Anterior cingulate cortex (tissue), 58 donors: ENCODE measurements at places on chromosomes 6 and 20.

DNA sequence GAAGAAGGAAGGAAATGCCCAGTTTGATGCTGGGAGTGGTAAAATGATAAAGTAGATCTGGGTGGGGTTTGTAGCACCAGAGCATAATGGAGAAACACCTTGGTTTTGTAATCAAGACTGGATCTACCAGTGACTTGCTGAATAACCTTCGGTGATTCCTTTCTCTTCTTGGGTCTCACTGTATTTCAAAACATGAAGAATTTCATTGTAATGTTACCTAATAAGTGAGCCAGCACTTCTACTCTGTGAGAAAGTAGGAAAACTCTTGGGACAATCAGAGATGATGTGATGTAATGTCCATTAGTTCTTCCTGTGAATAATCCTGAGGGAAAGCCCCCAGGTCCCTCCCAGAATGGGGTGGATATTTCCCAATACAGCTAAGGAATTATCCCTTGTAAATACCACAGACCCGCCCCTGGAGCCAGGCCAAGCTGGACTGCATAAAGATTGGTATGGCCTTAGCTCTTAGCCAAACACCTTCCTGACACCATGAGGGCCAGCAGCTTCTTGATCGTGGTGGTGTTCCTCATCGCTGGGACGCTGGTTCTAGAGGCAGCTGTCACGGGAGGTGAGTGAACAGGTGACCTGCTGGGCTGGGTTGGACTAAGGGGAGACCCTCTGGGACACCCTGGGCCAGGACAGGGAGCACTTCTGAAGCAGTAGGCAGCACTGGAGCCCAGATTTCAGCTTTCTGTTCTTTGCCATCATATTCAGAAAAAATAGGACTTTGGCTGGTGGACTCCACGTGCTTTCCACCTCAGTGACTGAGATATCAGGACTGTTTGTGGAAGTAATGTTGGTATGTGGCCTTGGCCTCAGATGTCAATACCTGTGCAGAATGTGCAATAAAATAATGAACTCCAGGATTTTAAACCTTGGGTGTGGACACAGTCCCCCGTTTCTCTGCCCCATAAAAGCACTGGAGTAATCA lies at the start of gene PI3:
Gene PI3, plus strand, starts transcription at position 469 of the 931 bp plus-strand sequence. Its CDS starts 21 bp downstream, at position 490.
- no peak for DNase-seq

DNA sequence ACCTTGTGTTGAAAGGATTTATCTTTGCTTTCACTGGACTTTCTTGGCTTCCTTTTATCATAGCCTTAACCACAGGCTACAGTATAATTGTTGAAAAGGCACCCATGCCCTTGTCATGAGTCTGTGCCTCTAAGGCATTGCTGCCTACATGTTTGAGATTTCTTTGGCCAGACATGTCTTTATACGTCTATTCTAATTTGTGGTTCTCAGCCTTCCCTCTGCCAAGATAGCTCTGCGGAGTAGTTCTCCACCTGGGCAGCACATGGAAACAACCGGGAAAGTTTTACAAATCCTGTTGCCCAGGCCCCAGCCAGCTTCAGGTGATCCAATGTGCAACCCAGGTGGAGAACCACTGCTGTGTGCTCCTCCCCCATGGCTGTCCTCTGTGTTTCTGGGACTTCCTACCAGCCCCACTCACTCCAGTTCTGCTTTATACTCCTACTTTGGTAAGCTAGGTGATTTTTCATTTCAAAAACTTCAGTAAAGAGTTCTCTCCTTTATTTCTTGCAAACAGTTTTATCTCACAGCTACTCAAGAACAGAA lies 159.6 kb upstream of the MYLIP start:
- no peak for DNase-seq

- DNase-seq = no peak
These were observed 163.0 kb downstream of the TBX18 start for GRCh38 chr6:84601366-84601765.

DNA sequence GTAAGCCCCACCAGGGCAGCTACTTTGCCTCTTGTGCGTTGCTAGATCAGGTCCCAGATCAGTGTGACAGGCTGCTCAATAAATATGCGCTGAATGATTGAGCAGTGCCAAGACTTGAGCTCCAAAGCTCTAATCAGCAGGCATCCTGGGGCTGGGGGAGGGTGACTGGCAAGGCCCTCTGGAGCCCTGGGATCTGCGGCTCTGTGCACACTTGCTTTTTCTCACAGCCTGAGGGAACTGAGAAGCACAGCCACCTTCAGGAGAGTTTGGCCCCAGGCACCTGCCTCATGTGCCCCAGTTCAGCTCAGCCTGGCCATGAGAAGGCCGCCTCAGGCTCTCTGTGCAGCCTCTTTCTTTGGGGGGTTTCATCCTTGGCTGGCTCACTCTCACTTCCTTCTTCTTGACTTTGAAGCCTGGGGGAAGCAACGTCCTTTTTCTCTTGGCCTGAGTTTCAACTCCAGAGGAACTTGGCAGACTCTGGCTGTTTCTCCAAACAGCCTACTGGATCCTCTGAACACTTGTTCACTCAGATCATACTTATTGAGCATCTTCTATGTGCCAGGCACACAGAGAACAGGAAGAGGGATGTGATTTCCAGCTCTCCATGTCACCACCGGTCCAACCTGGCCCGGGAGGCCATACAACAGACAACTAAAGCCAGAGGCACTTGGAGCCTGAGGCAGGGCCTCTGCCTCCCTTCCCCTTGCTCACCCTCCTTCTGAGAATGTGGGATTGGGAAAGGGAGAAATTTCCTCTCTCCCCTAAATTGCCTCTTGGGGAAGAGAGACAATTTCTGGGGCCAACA lies 114.0 kb downstream of the VEGFA start:
- DNase-seq = no peak

DNA sequence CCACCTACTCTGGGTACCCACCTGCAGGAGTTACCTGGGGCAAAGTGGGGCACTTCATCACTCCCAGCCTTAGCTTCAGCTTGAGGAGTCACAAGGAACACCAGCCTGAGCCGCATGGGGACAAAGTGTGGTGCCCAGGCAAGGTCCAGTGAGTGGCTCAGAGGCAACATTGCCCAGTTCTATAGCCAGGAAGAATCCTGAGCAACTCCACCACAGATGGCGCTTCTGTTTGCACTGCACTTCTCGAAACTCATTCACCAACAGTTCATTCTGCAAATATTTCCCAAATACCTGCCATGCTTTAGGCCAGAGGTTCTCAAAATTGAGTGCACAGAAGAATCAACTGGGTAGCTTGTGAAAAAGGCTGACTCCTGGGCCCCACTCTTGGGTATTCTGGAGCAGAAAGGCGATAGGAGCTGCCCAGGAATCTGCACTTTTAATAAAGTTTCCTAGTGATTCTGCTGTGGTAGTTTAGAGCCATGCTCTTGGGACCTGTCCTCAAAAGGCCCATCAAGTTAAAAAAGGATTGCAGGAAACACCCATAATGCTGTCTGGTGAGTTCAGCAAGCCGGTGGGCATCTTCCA lies 83.1 kb downstream of the VEGFA start:
- DNase-seq = no peak

DNA sequence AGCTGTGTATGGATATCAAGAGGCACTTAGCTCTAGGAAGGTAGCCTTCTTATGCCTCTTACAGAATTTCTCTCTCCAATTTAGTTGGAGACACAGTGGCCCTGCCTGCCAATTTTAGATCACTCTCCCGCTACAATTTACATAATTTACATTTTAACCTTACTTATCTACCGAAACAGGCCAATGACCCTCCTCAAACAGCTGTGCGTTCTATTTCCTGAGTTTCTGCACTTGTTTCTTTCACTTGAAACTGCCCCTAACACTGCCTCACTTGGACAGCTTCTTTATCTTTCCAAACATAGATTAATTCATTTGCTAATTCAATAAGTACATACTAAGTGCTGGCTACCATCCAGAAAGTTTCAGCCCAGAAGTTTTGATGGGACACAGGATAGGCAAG lies 52.9 kb upstream of the HDDC2 start:
- no peak for DNase-seq
